Foreskin keratinocyte (primary cell): ENCODE measurements at places on chromosomes 4 and X. TPM values are rescaled to one million over a fixed set of nuclear protein-coding genes. Genes with fewer than 3 reads are reported as not detected.

CTAG1A gene
- not detected in 2 replicates for total RNA-seq

DCX gene
- not detected in 2 replicates for total RNA-seq

CXCL11 gene
- 0.18 and 0.44 TPM in 2 replicates for total RNA-seq

BEX5 gene
- total RNA-seq, result 0.42 and 0.92 TPM in 2 replicates

MAGEC1 gene
- total RNA-seq, result not detected in 2 replicates

KCND1 gene
- 0.49 and 0.54 TPM in 2 replicates for total RNA-seq

HMGN5 gene
- 1.7 and 2.4 TPM in 2 replicates for total RNA-seq

ADH1B gene
- total RNA-seq, result not detected in 2 replicates

PRSS12 gene
- 19.4 and 22.8 TPM in 2 replicates for total RNA-seq

ZDHHC15 gene
- total RNA-seq, result not detected in 2 replicates

PPP1R3F gene
- 0.92 and 1.2 TPM in 2 replicates for total RNA-seq

PROM1 gene
- not detected in 2 replicates for total RNA-seq

KIAA1210 gene
- total RNA-seq, result not detected in 2 replicates

FDCSP gene
- total RNA-seq, result not detected in 2 replicates

SETD7 gene
- 30.9 and 32.0 TPM in 2 replicates for total RNA-seq

SMARCA1 gene
- 36.5 and 37.8 TPM in 2 replicates for total RNA-seq

C4orf36 gene
- 2.8 and 3.2 TPM in 2 replicates for total RNA-seq

FAM120C gene
- 4.3 and 4.4 TPM in 2 replicates for total RNA-seq

GYG2 gene
- 0.04 TPM in 1 of 2 replicates, not detected in the other for total RNA-seq

CENPU gene
- 43.3 and 45.6 TPM in 2 replicates for total RNA-seq

NIPAL1 gene
- 16.2 and 17.0 TPM in 2 replicates for total RNA-seq

MAGEA12 gene
- not detected in 2 replicates for total RNA-seq

PABPC5 gene
- total RNA-seq, result not detected in 2 replicates
